ENCODE measurements at places on chromosomes 4 and X.
A peak's percentile ranks its signal among the peaks of the same experiment; 100 is the strongest.

DNA sequence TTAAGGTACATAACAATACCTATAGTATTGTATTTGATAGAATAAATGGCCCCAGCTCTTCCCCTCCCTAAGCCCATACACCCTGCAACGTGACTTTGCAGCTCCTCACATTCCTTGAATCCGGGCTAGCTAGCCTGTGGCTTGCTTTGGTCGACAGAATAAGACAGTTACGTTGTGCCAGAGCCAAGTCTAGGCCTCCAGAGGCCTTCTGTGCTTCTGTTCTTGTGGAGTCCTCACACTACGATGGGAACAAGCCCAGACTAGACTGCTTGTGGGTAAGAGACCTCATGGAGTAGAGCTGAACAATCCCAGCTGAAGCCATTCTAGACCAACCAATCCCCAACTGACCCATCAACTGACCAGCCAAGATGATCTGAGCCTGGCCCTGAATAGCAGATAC, 102.4 kb upstream of the PLAC1 start:
- DNase-seq = no peak

- no peak for DNase-seq
Observed at GRCh38 chr4:79325864-79326328, at the start of gene NAA11. Gene NAA11 (minus strand): TSS chr4:79326061. CDS start chr4:79325877, 184 bp downstream.

- no peak for DNase-seq
Observed at GRCh38 chrX:34132028-34132427, at the start of gene FAM47A. Gene FAM47A (minus strand): TSS chrX:34132314. CDS start chrX:34132278, 36 bp downstream.

- DNase-seq = peak; percentile 13
Observed at GRCh38 chrX:136767104-136767941, 13.4 kb downstream of the ARHGEF6 start.

DNA sequence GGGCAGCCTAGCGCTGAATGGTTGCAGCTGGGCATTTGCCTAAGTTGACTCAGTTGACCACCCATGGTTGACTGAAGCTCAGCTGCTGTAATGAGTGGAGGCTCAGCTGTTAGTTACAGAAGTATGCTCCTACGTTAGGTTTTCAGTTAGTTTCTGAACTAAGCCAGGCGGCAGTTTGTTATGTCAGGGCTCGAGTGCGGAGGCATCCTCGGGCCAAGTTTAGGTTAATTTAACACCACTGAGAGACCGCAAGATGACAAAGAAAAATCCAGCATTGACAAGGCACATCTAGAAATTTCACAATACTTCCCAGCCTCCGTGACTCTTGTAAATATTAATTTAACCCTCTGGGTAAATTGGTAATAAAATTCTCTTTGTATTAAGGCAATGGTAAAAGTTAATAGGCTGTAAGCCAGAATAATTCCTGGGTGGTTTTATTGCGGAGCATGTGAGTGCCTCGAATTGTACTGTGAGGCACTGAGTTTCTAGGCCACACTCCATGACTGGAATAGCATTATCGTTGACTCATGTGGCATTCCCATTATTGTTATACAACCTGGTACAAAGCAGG, 33.1 kb upstream of the CDKN2AIP start:
- no peak for DNase-seq

GRCh38 chr4:82215039-82215438, 158.8 kb downstream of the HNRNPD start:
- no peak for DNase-seq

- no peak for DNase-seq
Observed at GRCh38 chr4:123785538-123785937, 388.9 kb downstream of the SPRY1 start.

DNA sequence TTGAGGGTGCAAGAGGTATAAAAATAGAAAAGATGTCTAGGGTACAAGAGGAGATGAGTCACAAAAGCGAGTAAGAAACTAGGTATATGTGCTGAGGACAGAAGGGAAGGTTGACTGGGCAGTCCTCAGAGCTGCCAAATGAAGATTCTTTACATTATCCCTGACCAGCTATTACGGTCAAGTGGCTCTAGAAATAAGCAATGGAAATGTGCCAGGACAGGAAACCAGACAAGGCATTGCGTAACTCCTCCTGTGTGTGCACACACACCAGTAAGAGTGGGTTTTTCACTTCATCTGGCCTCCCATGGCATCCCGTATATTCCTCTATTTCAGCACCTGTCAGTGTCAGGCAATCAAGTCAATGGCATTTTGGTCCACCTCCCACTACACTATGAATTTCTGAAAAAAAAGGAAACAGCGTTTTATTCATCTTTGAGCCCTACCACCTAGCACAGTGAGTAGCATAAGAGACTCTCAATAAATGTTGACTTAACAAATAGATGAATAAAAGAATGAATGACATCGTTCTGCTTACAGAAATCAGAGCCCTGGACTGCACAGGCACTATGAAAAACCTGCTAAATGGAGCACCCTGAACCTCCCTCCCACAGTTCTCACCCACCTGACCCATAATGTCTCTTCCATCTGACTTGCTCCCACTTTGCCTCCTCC, 62.6 kb upstream of the KLF3 start:
- no peak for DNase-seq

DNA sequence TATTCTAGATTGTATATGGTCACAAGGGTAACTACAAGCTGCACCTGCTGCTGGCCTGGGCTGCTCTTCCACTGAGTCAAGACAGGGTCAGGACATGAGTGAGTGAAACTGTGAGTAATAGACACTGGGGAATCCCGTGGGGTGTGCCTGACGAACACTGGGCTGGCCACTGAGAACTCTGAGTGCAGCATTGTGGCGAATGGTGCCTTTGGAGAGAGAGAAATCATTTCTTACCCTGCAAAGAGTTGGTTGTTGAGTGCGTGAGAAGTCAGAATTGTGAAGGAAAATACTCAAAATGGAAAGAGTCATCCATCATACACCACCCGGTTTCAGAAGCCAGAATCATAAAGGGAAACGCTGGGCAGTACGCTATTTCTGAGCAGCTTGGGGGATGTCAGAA, 43.1 kb upstream of the LSM6 start:
- DNase-seq = no peak

GRCh38 chrX:14361435-14361834, 167.9 kb upstream of the GLRA2 start:
- no peak for DNase-seq

DNA sequence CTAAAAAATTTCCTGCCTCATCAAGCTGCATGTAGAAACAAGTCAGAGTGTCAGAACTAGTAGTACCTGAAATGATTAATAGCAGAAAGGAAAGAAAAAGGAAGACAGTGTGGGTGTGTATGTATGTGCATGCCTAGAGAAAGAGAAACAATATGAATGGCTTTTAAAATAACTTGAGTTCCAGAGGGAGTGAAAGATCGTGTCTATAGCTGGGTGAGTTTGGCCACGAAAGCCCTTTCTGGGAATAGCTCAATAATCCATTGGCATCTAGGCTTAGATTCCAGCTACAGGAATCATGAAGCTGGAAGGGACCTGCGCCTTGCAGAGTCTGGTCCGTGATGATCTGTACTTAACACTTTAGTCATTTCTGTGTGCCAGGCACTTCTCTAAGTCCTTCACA, 195.6 kb downstream of the RAPGEF2 start:
- no peak for DNase-seq

DNA sequence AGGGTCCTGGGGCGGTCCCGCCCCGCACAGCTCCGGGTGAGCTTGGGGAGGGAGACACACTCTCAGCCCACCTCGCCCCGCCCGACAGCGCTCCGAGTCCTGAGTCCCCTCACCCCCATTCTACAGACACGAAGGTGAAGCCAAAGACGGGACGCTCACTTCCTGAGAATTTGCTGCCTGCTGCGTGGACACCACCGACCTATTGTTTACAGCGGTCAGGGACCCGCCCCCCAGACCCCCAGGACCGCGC, 796 bp upstream of the ZNF141 start:
- DNase-seq = no peak

GRCh38 chr4:71732066-71732465, 51.8 kb downstream of the GC start:
- no peak for DNase-seq

GRCh38 chr4:140695483-140695882, 60.7 kb downstream of the TBC1D9 start:
- DNase-seq = no peak

GRCh38 chrX:56505866-56506265, 57.6 kb upstream of the UBQLN2 start:
- DNase-seq = no peak

- DNase-seq = no peak
Observed at GRCh38 chrX:20653070-20653469, 386.4 kb upstream of the RPS6KA3 start.

DNA sequence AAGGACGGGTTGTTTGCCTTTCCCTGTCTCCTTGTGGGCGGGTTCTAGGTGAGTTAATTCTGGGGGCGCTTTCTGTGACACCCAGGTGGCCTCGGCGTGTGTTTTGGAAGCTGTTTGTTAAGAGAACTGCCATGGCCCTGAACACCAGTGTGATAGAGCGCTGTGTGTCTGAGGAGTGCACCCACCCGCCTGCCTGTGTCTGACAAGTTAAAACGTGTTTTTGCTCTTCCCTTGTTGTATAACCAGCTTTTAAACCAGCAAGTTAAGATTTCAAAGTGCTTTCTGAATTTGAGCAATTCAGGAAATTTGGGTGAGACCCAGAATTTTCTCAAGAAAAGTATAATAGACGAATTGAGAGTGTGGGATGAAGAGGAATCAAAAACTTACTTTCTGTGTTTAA, 55.2 kb upstream of the HGFAC start:
- no peak for DNase-seq

DNA sequence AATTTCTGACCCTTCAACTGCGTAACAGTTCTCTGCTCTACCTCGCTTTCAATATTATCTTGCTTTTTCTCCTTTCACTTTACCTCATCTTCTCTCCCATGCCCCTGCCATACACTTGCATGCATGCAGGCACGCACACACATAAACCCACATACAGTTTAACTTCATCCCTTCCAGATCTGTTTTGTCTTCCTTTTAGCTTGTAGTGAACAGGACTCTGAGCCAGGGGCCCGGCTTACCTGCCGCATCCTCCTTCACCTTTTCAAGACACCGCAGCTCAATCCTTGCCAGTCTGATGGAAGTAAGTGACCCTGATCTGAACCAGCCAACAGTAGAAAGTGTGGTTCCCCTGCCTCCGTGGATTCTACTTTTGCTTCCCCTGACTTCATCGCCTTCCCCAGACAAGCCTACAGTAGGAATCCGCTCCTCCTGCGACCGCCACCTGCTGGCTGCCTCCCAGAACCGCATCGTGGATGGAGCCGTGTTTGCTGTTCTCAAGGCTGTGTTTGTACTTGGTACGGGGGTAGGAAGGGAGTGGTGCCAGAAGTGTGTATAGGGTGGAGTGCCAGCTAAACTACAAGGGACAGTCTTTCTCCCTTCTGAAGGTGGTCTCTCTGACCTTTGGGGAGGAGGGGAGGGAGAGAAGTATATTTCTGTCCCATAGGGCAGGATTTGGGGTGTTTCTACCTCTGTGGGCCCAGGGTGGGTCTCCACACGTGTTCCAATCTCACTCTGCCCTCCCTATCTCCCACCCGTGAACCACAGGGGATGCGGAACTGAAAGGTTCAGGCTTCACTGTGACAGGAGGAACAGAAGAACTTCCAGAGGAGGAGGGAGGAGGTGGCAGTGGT, 10.7 kb downstream of the MED12 start:
- peak; percentile 81 for DNase-seq

DNA sequence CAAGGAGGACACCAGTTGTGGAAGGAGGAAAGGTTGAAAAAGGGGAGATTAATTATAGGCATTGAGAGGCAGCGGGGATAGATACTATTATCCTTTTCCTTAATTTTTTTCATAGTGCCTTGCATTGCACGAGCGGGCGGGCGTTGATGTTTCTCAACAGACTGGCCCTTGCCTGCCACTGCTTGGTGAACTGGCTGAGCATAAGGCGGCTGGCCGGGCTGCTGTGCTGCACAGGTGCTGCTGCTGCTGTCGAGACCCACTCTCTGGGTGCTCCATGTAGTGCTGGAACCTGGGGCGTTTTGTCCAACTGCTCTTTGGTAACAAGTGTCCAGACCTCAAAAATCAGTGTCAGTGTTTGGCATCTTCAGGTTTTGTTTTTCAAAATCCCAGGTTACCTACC, 83.3 kb upstream of the PAQR3 start:
- DNase-seq = no peak

DNA sequence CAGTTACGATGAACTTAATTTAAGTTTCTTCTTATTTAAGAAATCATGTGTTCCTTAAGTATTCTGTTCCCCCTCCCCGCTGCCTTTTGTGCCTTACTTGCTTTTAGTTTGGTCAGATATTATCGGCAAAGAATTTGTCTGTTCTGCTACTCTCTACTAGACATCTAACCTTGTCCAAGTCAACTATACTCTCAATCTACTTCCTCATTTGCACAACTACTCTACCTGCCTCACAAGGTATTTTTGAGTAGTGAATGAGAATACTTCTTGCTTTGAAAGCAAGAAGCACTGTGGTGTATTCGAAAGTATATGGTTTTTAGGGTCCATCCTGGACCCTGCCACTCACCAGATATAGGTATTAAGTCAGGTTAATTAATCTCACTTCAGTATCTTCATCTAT, 8.0 kb upstream of the KLHL5 start:
- DNase-seq = no peak

- no peak for DNase-seq
Observed at GRCh38 chr4:3676907-3677747, 89.1 kb upstream of the ADRA2C start.

GRCh38 chr4:139666735-139667281, 1.2 kb downstream of the MGST2 start:
- DNase-seq = no peak

GRCh38 chr4:174550541-174550940, 28.3 kb upstream of the HPGD start:
- no peak for DNase-seq

DNA sequence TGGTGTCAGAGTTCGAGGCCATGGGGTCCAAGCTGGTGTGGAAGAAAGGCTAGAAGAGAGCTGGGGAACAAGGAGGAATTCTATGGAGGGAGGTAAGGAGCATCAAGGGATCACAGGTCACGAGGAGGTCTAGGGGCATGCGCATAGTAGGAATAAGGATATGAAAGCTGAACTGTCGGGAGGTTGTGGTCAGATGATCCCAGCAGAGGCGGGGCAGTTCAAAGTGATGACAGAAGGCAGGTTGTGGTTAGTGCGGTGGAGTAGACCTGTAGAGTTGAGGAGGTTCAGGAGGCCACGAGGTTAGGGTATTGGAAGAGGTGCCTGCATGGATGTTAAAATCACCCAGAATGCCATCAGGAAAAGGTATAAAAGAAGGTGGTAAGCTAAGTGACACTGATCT, 156.3 kb downstream of the TMEM164 start:
- no peak for DNase-seq

- no peak for DNase-seq
Observed at GRCh38 chr4:181424362-181425016, 818.7 kb upstream of the TENM3 start.

DNA sequence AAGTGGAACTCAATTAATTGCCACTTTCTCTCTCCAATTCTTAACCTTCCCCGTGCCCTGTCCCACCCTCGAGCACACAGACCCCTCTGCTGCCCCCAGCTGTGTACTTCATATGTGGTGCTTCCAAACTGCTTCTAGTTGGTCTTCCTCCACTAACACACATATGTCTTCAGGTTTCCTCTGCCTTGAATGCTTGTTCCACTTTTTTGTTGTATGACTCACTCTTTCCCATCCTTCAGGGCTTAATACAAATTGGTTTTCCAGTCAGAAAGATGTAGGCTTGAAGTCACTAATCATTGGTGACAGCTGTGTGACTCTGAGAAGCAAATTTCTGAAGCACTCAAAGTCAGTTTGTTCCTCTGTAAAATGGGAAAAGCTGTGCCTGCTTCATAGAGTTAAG, 30.6 kb downstream of the TRIM2 start:
- no peak for DNase-seq

Measured in HuH-7 (cell line).